ENCODE measurements at places on chromosomes 13 and 19.

DNA sequence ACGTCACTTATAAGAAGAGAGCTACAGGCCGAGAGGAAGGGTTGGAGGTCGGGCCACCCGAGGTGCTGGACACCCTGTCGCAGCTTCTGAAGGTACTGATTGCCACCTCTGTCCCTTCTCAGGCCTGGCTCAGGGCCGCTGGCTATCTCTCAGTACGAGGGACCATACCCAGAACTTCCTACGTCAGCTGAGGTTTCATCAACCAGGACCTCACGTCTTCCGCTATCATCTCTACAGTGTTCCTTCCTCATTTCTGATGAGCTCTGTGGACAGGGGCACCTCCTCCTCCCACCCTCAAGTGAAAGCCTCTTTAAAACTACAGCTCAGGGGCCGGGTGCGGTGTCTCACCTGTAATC, 58.2 kb upstream of the USE1 start:
- no peak for DNase-seq

DNA sequence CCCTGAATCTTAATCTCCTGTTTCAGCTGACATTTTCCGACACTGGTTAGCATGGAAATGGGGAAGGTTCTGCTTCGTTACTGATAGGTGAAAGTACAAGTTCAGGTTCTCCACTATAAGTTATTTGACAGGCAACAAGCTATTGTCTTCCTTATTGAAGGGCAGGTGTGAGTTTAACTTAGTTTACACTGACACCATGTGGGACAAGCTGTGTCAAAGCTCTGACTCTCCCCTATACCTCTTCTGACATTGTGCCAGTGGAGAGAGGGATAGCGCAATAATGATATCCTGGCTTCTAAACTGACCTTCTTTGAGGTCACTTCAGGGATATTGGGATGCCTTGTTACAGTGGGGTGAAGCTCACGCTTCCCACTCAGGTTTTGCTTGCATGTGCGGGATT, 587.0 kb upstream of the SLITRK5 start:
- no peak for DNase-seq

DNA sequence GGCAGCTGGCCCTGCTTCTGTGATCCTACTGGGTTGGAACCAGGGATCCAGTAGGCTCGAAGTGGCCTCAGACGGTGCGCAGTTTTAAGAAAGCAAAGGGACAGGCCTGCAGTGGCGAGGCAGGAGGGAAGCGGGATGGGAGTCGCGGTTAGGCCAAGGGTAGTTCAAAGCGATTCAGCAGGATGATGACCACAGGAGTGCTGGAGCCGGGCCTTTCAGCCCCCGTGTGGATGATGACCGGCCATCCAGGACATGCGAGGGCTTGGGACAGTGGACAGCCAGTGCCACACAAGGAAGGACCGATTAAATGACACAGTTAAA, 854 bp downstream of the RNASEH2B start:
- no peak for DNase-seq

- DNase-seq: no peak
Observed at GRCh38 chr19:52785506-52785905, 1.1 kb downstream of the ZNF600 start.

- no peak for DNase-seq
Observed at GRCh38 chr13:41060724-41061074, 610 bp upstream of the WBP4 start.
